ENCODE measurements at places on chromosomes 11 and 22.
A peak's percentile ranks its signal among the peaks of the same experiment; 100 is the strongest.

DNA sequence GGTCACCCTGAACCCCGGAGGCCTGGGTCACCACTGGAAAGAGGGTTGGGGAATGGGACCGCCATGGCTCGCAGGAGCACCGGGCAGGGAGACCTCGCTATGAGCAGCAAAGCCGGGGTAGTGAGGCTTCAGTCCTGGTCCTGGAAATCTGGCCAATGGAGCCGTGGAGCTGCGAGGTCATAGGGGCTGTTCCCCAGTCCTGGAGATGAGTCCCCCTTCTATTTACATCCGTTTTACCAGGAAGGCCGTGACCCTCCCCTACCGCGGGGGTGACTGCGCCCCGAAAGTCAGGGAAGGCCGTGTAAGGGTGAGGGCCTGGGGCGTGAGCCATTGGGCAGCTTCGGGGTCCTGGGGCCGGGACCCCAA lies 449 bp downstream of the PIDD1 start:
- DNase-seq = no peak

DNA sequence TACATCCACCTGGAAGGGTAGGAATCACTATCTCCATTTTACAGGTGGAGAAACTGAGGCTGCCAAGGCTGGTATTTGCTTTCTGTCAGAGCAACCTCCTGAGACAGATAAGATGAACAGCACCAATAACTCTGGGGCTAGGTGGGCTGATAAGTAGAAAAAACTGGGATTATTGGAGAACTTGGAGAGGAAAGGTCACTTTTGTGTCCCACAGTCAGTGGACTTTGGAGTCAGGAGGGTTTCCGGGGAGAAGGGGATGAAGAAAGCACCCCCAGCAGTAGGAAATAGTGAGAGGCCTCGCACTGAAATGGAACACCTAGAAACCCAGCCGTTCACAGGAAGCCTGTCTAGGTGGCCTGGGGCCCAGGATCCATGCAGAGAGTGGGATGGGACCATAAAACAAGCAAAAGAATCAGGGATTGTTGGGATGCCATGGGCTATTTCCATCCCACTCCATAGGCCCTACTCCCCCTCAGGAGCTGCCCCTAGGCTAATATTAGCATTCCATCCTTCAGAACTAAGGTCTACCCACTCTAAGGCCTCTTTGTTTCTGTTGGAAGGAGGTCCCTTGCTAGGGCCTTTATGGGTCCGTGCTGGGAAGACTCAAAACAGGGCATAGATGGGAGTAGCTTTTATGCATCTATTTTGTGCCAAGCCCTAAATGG lies 31.0 kb upstream of the FCHSD2 start:
- no peak for DNase-seq

DNA sequence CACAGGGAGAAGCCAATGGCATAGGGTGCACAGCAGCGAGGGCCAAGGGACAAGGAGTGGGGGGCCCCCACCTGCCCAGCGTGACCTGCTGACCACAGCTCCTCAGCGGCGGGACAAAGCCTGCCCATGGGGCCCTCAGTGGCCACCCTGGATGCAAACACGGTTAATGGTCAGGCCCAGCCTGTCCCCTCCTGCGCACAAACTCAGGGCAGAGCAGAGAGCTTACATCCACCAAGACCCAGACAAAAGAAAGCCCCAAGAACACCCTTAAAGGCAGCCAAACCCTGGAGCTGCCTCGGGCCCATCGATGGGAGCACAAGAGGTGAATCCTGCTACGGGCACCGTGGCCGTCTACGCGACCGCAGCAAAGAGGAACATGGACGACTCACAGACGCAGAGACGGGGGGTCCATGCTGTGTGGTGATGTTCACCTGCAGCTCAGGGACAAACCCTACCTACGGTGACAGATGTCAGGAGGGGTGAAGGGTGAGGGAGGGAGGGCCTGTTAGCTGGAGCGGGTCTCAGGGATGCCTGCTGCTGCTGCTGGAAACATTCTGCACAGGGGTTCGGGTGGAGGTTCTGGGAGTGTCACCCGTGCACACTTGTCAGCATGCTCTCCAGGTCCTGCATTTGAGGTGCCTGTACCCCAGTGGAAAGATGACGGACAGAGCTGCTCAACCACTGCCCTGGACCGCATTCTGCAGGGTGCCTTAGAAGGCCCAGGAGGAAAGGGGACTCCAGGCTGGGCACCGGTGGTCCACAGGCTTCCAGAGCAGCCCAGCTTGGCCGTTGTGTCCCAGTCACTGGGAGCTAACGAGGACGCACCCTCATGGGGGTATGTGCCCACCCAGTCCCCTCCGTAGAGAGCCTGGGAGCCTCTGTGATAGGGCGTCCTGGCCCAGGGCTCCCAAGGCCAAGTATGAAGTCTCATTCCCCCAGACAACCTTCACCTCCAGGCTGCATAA lies 11.6 kb downstream of the ASCL2 start:
- DNase-seq = no peak

GRCh38 chr11:59186130-59186594 lies 14.2 kb downstream of the DTX4 start:
- DNase-seq = no peak

DNA sequence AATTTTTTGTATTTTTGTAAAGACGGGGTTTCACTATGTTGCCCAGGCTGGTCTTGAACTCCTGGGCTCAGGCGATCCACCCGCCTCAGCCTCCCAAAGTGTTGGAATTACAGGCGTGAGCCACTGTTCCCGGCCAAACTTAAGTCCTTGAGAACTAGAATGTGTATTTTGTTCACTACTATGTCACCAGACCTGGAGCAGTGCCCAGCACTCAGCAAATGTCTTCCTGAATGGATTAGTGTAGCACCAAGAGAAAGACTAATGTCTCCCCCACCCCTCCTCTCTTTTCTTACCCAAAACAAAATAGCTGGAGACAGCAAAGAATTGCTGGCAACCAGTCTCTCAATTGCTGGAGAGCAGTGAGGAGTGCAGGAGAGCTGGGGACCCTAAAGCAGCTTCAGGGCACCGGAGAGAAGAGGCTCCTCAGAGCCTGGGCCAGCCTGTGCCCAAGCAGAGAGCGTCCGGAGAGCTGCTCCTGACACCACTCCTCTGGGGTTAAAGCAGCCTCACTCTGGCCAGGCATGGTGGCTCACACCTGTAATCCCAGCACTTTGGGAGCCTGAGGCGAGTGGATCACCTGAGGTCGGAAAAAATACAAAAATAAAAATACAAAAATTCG lies 14.9 kb downstream of the SLC25A18 start:
- no peak for DNase-seq

DNA sequence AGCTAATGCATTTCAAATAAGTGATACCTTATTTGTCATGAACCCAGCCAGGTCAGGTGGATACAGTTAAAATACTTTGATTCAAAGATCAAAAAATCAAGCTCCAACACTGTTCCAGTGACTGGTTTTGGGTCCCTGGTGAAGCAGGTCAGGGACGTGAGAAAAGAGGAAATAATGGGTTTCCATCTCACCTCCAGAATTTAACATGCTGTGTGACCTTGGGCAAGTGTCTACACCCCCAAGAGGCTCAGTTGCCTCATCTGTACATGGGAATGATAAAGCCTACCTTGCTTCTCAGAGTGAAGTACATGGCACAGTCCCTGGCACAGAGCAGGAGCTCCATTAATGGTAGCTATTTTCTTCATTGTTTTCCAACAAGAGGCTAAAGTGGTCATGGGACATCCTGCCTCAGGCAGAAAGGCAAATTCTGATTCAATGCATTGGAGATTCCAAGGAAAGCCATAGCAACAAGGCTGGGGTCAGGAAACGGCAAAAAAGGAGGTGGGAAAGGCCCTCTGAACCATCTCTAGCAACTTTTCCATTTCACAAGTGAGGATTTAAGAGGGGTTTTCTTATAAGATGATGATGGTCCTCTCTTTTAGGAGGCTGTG lies 108.5 kb downstream of the CSNK2A3 start:
- no peak for DNase-seq

GRCh38 chr11:134578807-134579723 lies 167.0 kb upstream of the B3GAT1 start:
- peak; percentile 88 for DNase-seq

- no peak for DNase-seq
Observed at GRCh38 chr22:47384977-47385376, 622.5 kb downstream of the TBC1D22A start.

GRCh38 chr11:121100943-121101342 lies at the start of gene TECTA:
Gene TECTA (plus strand): TSS chr11:121101243. CDS start chr11:121102666, 1,423 bp downstream.
- DNase-seq = no peak

GRCh38 chr11:91707652-91708482 lies 516.8 kb upstream of the FAT3 start:
- DNase-seq = no peak

GRCh38 chr11:75307058-75307457 lies 44.4 kb downstream of the ARRB1 start:
- no peak for DNase-seq

- no peak for DNase-seq
Observed at GRCh38 chr11:36165621-36166397, 123.4 kb downstream of the COMMD9 start.

- DNase-seq = no peak
Observed at GRCh38 chr11:133965031-133965601, 8.3 kb upstream of the IGSF9B start.

DNA sequence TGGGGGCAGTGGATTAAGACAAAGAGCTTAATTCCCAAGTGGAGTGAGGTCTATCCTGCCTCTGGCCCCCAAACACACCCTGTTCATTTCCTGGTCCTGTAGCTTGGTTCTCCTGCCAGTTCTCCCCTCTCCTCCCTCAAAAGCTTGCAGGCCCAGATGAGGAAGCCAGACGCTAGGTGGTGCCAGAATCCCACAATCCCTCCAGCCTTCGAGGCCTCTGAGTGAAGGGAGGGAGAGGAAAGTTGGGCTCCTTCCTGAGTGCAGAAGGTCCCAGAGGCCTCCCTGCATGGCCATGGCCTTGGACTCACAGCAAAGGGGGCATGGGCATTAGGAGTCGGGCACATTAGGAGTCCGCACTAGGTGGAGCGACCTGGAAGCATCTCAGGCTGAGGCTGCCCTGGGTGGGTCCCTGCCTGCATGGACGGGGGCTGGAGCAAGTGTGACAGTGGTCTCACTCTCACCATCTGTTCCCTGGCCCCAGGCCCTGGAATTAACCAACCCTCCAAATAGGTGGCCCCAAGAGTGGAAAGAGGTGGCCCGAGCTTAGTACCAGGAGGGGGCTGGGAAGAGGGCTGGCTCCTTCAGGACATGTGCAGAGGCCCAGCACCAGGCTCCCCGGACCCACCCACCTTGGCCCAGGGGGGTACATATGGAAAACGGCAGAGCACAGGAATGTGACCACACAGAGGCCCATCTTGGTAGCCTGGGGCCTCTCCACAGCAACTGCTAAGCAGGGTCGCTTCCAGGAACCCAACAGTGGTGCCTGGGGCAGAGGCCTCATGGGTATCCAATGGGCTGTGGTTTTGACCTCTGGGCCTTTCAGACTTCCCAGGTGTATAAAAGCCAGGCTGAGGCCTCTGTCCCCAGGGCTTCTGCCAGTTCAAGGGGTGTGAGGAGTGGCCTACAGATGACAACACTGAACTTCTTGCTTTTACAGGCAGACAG lies 5.2 kb downstream of the FXYD2 start:
- peak; percentile 89 for DNase-seq
